GM23248 (cell line): ENCODE measurements at places on chromosomes 11 and 22. TPM values are rescaled to one million over a fixed set of nuclear protein-coding genes. Genes with fewer than 3 reads are reported as not detected.

DNA sequence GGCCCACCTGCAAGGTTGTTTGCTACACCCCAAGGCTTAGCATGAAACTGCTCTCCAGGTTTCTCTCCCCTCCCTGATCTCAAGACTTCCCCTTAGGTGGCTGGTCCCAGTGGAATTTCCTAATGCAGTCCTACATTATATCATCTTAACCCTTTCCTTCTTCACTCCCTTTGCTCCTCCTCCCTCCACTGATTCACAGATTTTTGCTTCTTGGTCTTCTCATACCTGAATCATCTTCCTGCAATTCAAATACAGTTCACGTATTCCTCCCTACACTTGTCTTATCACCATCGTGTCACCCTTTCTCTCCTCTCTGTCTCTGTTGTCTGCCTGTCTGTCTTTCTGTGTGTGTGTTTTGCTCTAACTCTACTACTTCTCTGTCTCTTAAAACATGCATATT lies 17.0 kb downstream of the MMP10 start:
- H3K4me3 ChIP-seq: no peak overlapping the region
- H3K36me3 ChIP-seq: no peaks in the 10 kb centered on the region
- peak; percentile 26 for DNase-seq
- peaks cover 35% of the 10 kb centered on the region for H3K4me1 ChIP-seq

- H3K4me1 ChIP-seq: no peaks in the 10 kb centered on the region
- no peaks in the 10 kb centered on the region for H3K27me3 ChIP-seq
- H3K36me3 ChIP-seq: peaks cover 3% of the 10 kb centered on the region; the same call in 1 of the 2 replicates
- H3K4me3 ChIP-seq: no peak overlapping the region
- no peak for DNase-seq
Observed at GRCh38 chr22:24543185-24543601, 11.7 kb downstream of the GUCD1 start.

- H3K4me3 ChIP-seq: no peak overlapping the region
- DNase-seq: no peak
- no peaks in the 10 kb centered on the region for H3K27me3 ChIP-seq
- H3K36me3 ChIP-seq: no peaks in the 10 kb centered on the region; the same call in 1 of the 2 replicates
Observed at GRCh38 chr11:67286621-67287333, 2.3 kb upstream of the ANKRD13D start.

DNA sequence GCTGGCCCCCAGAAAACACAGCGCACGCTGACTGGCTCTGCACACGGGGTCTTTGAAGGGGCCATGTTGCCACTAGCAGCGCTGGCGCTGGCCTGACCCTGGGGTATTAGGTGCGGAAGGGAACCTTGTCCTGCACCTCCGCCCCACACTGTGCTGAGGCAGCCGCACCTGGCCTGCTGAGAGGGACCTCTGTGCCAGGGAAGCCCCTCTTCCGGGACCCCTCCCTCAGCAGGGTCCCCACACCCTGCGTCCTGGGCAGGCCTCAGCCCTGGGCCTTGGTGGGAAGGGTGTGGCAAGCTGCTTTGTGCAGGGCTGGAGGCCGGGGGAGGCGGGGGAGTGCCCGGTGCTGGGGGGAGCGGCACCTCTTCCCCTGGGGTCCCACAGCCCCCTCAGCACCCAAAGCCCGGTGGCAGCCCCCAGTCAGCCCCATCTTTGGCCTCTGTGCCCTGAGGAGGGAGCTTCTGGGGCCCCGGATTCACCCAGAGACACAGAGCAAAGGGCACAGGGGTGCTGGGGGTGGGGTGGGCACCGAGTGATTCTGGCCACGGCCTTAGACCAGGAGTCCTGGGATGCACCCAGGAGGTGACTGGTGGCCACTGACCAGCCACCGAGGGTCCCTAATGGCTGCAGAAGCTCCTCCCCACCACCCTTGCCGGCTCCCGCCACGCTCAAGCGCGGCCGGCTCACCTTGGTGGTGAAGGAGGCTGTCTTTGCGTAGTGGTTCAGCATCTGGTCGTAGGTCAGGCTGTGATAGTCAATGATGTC lies 11.4 kb downstream of the TTLL8 start:
- 0 out of 2 replicates have a peak, but pooled peaks cover 4% of the 10 kb centered on the region for H3K27me3 ChIP-seq
- H3K4me3 ChIP-seq: no peak overlapping the region
- H3K36me3 ChIP-seq: no peaks in the 10 kb centered on the region
- H3K4me1 ChIP-seq: no peaks in the 10 kb centered on the region

GRCh38 chr11:128582496-128583366 lies 4.6 kb downstream of the ETS1 start:
- H3K27ac ChIP-seq: peak overlapping the region; percentile 66
- H3K36me3 ChIP-seq: no peaks in the 10 kb centered on the region
- H3K4me3 ChIP-seq: peak overlapping the region; percentile 45
- H3K27me3 ChIP-seq: no peaks in the 10 kb centered on the region
- peaks cover 16% of the 10 kb centered on the region for H3K4me1 ChIP-seq

DNA sequence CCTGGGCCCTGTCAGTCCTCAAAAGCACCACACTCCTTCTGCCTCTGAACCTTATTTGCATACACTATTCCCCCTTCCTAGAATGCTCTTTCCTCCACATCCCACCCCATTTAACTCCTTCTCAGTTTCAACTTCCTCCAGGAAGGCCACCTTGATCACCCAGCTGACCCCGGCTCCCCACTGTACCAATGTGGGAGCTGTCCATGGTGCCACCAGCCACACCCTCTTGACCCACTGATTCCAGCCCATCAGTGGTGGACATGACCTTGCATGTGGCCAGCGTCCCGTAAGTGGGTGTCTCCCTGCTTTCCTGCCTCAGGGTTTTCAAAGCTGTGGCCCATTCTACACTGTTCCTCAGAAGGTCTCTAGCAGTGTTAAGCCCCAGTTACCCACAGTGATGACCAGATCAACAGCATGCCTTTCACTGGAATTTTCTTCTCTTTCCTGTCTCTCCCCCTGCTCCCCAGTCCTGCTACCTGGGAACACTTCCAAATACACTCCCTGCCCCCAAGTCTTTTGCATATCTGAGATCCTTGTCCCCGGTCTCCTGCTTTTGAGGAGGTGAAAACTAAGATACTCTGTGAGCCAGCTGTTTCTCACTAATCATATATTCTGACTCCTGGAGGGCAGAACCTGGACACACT lies 346.6 kb downstream of the MN1 start:
- H3K36me3 ChIP-seq: no peaks in the 10 kb centered on the region
- no peaks in the 10 kb centered on the region for H3K27me3 ChIP-seq
- DNase-seq: no peak
- no peak overlapping the region for H3K4me3 ChIP-seq

- H3K4me1 ChIP-seq: no peaks in the 10 kb centered on the region
- no peak overlapping the region for H3K27ac ChIP-seq
- H3K27me3 ChIP-seq: no peaks in the 10 kb centered on the region
- no peaks in the 10 kb centered on the region for H3K36me3 ChIP-seq
Observed at GRCh38 chr11:85359859-85360258, 267.3 kb downstream of the DLG2 start.

- no peak for DNase-seq
- H3K27me3 ChIP-seq: peaks cover 3% of the 10 kb centered on the region; the same call in 1 of the 2 replicates
- no peaks in the 10 kb centered on the region for H3K36me3 ChIP-seq
- H3K4me1 ChIP-seq: peaks cover 8% of the 10 kb centered on the region; the same call in 1 of the 2 replicates
- H3K27ac ChIP-seq: no peak overlapping the region
Observed at GRCh38 chr11:75375626-75376025, 23.7 kb upstream of the RPS3 start.

- no peaks in the 10 kb centered on the region for H3K36me3 ChIP-seq
- peaks cover 66% of the 10 kb centered on the region for H3K27me3 ChIP-seq
- H3K27ac ChIP-seq: no peak overlapping the region
- no peak for DNase-seq
- no peaks in the 10 kb centered on the region for H3K4me1 ChIP-seq
- H3K4me3 ChIP-seq: no peak overlapping the region
Observed at GRCh38 chr22:38948181-38948940, 9.0 kb upstream of the APOBEC3A start.

DNA sequence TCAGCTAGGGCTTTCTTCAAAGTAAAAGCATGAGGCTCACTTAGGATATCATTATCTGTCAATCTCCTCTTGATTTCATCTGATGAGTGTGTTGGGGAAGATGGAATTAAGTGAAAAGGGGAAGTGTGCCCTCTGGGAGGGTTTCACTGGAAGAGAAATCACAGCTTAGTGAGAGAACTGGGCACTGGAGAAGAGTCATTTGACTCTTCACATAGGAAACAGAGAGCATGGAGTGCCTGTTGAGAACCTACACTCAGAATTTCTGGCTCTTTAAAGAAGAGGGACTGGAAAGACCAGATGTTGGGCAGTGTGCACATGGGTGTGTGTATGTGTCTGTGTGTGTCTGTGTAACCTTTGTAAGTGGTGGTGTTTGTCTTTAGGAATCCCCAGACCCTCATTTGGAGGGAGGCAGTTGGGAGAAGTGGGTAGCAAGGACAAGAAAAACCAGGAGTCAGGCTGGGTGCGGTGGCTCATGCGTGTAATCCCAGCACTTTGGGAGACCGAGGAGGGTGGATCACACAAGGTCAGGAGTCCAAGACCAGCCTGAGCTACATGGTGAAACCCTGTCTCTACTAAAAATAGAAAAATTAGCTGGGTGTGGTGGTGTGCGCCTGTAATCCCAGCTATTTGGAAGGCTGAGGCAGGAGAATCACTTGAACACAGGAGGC lies 10.0 kb downstream of the STX3 start:
- no peaks in the 10 kb centered on the region for H3K36me3 ChIP-seq
- H3K4me1 ChIP-seq: peaks cover 6% of the 10 kb centered on the region; the same call in 1 of the 2 replicates
- no peak overlapping the region for H3K27ac ChIP-seq
- H3K4me3 ChIP-seq: no peak overlapping the region

- no peak for DNase-seq
- H3K36me3 ChIP-seq: no peaks in the 10 kb centered on the region
- H3K4me1 ChIP-seq: peaks cover 14% of the 10 kb centered on the region
- no peaks in the 10 kb centered on the region for H3K27me3 ChIP-seq
Observed at GRCh38 chr11:134030853-134031252, 38.0 kb upstream of the JAM3 start.

GRCh38 chr11:130940706-130941105 lies 24.4 kb upstream of the SNX19 start:
- H3K27me3 ChIP-seq: no peaks in the 10 kb centered on the region
- peaks cover 12% of the 10 kb centered on the region for H3K4me1 ChIP-seq
- peak; percentile 62 for DNase-seq
- no peaks in the 10 kb centered on the region for H3K36me3 ChIP-seq
- H3K27ac ChIP-seq: no peak overlapping the region

DNA sequence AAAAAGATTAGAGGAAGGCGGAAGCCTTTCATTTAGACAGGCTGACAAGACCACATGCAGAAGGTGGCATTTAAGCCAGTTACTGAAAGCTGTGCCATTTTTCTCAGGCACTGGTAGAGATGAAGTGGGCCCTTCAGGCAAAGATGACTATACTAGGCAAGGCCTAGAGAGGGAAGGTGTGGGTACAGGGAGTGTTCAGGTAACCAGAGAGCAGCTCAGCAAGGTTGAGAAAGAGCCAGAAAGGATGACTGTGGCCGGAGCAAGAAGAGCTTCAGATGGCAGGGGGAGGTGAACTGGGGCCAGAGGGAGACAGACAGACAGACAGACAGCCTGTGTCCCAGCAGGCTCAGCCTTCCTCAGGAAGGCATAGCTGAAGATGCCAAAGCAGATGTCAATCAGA lies 88.1 kb upstream of the NARS2 start:
- H3K4me3 ChIP-seq: no peak overlapping the region
- H3K27ac ChIP-seq: no peak overlapping the region
- DNase-seq: no peak

DNA sequence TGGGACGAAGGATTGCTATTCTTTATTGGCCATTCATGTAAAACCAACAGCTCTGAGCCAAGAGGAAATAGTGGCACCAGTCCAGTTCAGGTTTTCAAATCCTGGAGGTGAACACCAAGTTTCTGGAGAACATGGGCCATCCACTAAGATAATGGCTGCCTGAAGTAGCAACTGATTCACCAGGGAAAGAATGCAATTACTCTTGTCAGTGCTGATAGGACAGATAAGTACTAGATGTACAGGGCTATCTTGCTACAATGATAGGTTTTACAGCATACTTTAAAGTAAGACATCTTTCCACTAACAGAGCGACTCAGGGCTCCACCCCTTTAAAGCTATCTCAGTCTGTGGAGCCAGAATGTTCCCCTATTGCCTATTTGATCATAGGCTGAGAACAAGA lies 36.8 kb upstream of the APOA1 start:
- DNase-seq: peak; percentile 49
- H3K27ac ChIP-seq: no peak overlapping the region

DNA sequence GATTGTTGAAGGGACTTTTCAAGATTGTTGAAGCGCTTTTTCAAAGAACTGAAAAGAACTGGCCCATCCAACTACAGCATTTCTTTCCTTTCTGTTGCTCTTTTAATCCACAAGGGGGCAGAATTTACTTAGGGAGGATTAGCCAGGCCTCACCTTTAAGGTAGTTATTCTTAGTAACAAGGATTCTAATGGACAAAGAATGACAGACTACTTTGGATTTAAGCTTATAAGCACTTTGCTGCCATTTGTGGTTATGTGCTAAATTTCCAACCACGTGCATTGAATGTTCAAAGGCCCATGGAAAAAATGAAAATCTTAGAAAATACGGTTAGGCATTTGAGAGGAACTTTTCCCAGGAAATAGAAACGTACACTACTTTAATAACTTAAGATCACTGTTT lies 49.5 kb upstream of the HSPA8 start:
- no peaks in the 10 kb centered on the region for H3K27me3 ChIP-seq
- peak; percentile 73 for DNase-seq
- H3K4me3 ChIP-seq: no peak overlapping the region
- H3K36me3 ChIP-seq: peaks cover 27% of the 10 kb centered on the region
- H3K27ac ChIP-seq: peak overlapping the region; percentile 59
- H3K4me1 ChIP-seq: peaks cover 12% of the 10 kb centered on the region

The STK33 gene
- total RNA-seq: not detected in 2 replicates

The TRPC6 gene
- under 0.01 and 0.11 TPM in 2 replicates for total RNA-seq

The NCAM1 gene
- 1.8 and 3.8 TPM in 2 replicates for total RNA-seq

The MS4A12 gene
- not detected in 2 replicates for total RNA-seq

The C11orf68 gene
- total RNA-seq: 46.2 and 50.5 TPM in 2 replicates

The MRGPRX3 gene
- total RNA-seq: not detected in 2 replicates

The C11orf87 gene
- 0.65 and 0.76 TPM in 2 replicates for total RNA-seq

The GTSE1 gene
- total RNA-seq: 4.6 and 6.1 TPM in 2 replicates

The MRGPRF gene
- total RNA-seq: 25.3 and 36.0 TPM in 2 replicates

The CRYBA4 gene
- total RNA-seq: not detected in 2 replicates

The RASL10A gene
- not detected in 2 replicates for total RNA-seq
